Activated CD8-positive, alpha-beta memory T cell treated with anti-CD3 and anti-CD28 coated beads, Interleukin-2, amount 10 ng/mL, durations not matched to agents 7 days and 5 days (primary cell): ENCODE measurements at places on chromosomes 12 and 14. TPM values are rescaled to one million over a fixed set of nuclear protein-coding genes. Genes with fewer than 3 reads are reported as not detected.

GRCh38 chr12:92726850-92727249, 24.1 kb downstream of the PLEKHG7 start:
- no peak for DNase-seq

DNA sequence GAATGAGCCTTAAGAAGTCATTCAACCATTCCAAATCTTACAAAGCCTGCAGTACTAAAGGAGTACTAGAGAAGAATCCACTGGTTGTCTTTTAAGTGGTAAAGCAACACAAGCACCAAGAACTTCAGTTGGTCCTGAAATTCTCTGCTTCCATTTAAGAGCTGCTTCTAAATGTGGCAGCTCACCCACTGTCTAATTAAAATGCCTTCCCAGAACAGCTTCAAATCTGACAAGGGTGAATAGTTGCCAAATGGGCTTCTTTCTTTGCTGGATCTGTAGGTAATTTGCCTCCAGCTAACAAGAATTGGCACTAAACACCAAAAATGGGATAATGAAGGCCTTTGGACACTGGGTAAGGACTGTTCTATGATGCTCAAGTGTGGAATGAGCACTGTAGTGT, 72.2 kb upstream of the NAP1L1 start:
- no peak for DNase-seq

- peak; percentile 71 for DNase-seq
Measured at GRCh38 chr14:91116913-91117588, 3.2 kb downstream of the DGLUCY start.

KRT79 gene
- total RNA-seq: not detected
